T-helper 22 cell (primary cell): ENCODE measurements at places on chromosomes 2 and 18.
A peak's percentile ranks its signal among the peaks of the same experiment; 100 is the strongest.

- no peak for DNase-seq
These were observed at the start of the genes FAM228B and PFN4 for GRCh38 chr2:24123195-24123921. Gene FAM228B, plus strand, starts transcription at chr2:24123469. Its CDS starts 893 bp downstream, at chr2:24124362. Gene PFN4, minus strand, starts transcription at chr2:24123334. Its CDS starts 799 bp downstream, at chr2:24122535.

- DNase-seq = no peak
These were observed 153.3 kb upstream of the MAP3K20 start for GRCh38 chr2:172922306-172922705.

- DNase-seq = no peak
These were observed 36.1 kb downstream of the MCFD2 start for GRCh38 chr2:46879511-46879910.

DNA sequence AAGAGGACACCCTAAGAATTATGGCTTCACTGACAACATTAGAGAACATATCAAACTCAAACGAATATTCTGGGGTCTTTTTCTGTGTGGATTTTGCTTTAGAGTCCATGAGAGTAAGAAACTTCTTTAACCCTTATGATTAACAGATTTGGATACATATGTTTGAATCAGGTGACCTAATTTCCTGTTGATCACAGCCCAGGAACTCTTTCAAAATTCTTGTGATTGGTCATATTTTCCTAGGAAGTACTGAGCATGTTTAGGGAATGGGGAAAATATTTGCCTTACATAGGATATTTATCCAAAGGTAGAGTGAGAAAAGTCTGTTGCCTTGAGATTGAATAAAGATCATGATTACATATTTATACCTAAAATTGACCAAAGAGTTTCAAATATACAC is 160.0 kb downstream of the KCNH7 start:
- no peak for DNase-seq

DNA sequence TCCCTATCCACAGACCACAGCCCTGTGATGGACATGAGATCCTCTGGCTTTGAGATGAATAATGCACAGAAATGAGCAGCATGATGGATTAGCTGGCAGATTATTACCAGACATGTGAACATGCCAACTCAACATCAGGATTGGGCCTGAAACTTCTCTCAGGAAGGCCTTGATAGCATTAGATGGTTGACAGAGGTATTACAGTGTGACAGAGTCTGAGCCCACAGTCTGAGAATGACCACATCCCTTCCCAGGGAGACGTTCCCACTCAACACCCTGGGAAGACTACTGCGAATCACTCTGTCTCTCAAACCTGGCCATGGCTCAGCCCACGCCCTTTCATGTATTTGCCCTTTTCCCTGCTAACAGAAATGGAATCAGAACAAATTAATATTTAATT is 66.9 kb downstream of the BCL11A start:
- DNase-seq = no peak

DNA sequence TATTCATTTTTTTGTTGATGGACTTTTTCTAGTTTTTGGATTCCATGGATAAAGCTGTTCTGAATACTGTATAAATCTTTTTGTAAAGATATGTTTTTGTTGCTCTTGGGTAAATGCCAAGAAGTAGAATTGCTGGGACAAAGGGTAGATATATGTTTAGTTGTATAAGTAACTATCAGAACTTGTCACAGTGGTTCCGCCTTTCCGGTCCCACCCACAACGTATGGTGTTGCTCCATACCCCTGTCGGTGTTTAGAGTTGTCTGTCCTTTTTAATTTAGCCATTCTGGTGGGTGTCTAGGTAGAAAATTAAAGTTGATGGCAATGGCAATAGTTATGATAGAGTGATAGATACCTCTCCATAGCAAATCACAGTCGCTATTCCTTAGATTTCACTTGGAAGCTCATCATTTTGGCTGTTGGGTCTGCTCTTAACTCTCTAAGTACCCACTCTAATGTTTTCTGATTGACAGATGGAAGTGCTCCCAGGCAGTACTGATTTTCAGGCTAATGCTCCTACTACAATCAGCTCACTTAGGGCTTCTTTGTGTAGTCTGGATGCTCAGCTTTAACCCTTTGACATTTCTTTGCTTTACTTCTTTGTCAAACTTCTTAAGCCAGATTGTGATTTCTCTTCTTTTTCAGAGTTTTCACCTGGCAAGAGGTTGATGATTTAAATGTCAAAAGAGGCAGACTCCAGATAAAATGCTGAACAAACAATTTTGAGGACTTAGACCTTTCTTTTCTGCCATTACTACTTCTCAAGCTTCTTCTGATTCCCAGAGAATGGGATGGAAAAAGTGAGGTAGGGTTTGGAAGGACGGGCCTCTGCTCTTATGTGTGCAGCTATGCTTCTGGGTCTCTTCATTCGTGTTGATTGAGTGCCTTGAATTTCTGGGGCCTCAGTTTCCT is 156.4 kb downstream of the AQP4 start:
- DNase-seq = no peak

DNA sequence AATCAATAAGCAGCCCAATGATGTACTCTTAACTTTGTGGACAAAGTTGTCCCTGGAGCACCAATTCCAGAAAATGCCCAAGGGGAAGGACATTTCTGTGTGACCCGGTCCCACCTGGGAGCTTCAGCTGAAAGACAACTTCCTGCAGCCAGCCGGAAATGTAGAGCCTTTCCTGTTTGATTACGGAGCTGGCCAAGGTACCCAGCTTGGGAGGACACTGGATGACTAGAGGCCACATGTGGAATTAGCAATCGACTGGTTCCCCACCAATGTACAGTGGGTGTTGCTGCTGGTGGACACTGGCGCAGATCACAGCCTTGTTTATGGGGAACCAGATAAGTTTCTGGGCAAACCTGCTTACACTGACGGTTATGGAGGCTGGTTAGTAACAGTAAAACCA is 53.0 kb upstream of the ZC3H15 start:
- no peak for DNase-seq

GRCh38 chr2:71166812-71167211 is 36.4 kb downstream of the MPHOSPH10 start:
- DNase-seq = no peak

DNA sequence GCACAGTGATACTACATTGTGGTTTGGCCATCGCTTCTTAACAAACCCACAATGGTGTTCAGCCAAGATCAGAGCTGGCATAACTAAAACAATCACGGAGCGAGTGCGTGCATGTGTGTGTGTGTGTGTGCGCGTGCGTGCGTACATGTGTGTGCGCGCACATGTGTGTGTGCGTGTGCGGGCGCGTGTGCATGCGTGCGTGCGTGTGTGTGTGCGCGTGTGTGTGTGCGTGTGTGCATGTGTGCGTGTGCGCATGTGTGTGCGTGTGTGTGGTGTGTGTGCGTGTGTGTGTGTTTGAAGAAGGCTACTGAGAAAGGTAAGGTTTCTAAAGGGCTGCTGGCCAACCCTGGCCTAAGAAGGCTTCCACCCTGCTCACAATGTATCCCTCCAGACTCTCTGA is 582.4 kb downstream of the CMPK2 start:
- no peak for DNase-seq

DNA sequence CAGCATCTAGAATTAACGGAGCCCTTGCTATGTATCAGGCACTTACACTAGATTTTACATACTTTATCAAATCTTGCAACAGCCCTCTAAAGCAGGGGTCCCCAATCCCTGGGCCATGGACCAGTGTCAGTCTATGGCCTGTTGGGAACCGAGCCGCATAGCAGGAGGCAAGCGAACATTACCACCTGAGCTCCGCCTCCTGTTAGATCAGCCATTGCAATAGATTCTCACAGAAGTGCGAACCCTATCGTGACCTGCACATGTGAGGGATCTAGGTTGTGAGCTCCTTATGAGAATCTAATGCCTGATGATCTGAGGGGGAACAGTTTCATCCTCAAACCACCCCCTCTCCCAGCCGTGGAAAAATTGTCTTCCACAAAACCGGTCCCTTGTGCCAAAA is 13.4 kb downstream of the DNAJB2 start:
- DNase-seq = no peak

GRCh38 chr2:67867735-67868134 is 195.1 kb downstream of the C1D start:
- no peak for DNase-seq

DNA sequence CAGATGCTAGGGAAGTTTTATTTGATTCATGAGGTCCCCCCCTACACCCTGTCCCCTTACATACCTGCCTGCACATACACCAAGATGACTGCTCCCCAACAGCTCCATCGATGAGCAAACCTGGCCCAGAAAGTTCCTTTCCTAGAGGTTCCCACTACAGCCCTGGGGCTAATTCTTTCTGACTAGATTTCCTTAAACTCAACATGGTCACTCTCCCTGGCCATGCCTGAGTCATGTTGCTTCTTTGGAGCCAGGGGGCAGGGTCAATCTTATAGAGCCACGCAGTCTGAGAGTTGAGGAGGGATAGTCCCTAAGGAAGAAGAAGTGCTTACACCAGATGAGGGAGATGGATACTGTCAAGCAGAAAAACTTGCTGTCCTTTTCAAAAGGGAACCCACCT is 67.7 kb upstream of the GLI2 start:
- no peak for DNase-seq

GRCh38 chr2:49123600-49123999 is 30.7 kb downstream of the FSHR start:
- no peak for DNase-seq

- DNase-seq = no peak
These were observed 11.4 kb downstream of the SNED1 start for GRCh38 chr2:241009601-241010530.

GRCh38 chr2:71615767-71616730 is 162.7 kb downstream of the DYSF start:
- no peak for DNase-seq

DNA sequence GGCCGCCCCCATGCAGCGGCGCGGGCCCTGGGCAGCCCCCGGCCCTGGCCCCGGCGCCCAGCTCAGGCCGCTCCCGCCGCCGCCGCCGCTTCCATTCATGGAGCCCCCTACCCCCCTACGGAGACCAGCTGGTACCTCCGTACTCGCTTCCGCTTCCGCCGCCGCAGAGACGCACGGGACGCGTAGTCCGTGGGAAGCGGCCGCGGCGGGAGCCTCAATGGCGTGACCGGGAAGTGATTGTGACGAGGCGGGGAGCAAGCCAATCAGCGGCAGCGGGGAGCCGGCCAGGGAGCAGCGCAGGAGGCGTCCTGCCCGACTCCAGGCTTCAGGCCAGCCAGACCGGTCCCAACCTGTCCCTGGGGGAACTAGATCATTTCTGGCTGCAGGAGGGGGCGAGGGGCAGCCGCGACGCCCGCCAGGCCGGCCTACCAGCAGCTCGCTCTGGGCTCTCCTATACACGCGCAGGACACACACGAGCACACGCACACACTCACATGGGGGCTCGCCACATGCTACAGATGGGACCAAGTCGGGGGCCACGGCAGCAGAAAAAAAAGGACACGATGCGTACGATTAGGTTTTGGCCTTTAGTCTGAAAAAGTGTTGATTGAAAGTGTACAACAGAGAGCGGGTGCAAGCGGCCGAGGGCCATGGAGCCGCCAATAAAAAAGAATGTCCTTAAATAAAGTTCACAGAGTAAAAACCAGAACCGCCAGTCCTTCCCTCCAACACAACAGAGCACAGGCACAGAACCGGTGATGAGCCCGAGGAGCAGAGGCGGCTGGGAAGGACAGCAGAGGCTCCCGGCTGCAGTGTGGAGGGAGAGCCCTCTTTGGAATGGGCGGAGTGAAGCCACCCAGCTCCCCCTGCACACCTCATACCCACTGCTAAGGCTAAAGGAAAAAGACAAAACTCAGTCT is at the start of gene ZNF513:
Gene ZNF513 (minus strand): TSS at position 109 of the 920 bp plus-strand sequence. CDS start 208 bp downstream, outside the sequence.
- DNase-seq = peak; percentile 85

GRCh38 chr18:68665628-68666027 is 49.3 kb downstream of the TMX3 start:
- DNase-seq = no peak

GRCh38 chr2:20614201-20615067 is 36.5 kb downstream of the HS1BP3 start:
- no peak for DNase-seq

GRCh38 chr2:239725551-239725890 is 299.6 kb downstream of the NDUFA10 start:
- DNase-seq = no peak

DNA sequence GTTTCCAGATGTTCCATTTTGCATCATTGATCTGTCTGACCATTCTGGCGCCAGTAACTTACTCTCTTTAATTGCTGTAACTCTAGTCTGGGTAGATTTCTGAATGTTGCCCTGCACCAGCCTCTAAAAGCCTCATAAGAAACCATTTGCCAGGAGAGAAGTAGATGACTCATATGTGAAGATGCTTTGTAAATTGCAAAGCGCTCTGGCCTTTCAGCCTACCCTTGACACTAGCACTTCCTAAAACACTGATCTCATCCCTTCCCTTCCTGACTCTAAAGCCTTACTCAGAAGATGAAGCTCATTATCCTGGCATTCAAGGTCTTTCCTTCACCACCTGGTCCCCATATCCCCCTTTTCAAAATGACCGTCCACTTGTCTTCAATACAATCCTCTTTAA is 193.2 kb upstream of the MEX3C start:
- no peak for DNase-seq

DNA sequence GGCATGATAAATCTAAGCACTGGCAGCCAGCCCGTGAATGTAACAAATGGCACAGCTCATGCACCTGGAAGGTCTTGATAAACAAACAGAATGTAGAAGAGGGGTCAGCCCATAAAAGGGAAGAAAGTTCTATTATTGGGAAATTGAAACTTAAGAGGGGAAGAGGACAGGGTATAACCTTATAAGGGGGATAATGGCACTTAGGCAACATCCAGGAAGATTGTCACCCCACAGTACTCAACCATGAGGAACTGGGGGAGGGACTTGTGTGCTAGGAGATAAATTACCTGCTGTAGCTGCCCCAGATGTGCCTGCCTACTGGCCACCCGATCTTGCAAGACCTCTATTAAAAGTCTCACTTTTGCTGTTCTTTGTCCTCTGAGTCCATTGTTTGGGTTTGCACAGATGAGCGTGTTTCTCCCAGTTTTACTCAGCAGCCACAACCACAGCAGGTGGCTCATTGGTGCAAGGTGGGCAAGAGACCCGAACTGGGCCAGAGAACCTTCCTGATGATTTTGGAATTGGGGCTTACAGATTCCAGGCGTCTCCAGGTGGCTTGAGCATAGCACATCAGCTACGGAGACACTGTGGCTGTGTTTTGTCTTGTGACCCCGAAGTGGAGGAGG is 79.0 kb upstream of the TAF1B start:
- no peak for DNase-seq

DNA sequence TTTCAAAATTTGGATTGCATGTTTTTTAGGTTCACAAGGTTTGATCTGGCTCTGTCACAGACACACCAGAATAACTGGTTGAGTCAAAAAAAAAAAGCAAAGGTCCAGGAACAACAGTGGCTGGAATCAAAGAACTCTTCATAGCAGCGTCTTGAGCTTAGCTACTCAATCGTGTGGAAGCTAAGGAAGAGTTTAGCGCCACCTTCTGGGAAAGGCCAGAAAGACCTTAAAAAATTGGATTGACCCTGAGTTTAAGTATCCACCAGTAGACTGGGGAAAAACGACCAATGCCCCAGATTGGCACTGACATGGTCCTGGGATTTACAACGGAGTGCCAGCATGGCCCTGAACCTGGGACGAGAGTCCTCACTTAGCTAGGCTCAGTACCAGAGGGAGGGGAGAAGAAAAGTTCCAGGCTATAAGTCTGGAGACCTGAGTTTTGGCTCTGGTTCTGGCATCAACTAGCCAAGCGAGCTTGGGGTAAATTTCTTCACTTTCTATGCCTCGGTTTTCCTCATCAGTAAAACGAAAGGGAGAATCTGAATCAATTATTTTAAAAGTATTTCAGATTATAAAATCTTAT is 71.1 kb upstream of the TFCP2L1 start:
- DNase-seq = no peak
